Stimulated activated CD8-positive, alpha-beta memory T cell treated with anti-CD3 and anti-CD28 coated beads, Interleukin-7, amount 100 ng/mL, for 1 hour (primary cell): ENCODE measurements at places on chromosomes 2 and 18.

- no peak for DNase-seq
Measured at GRCh38 chr2:20507166-20507692, 60.4 kb downstream of the RHOB start.

- no peak for DNase-seq
Measured at GRCh38 chr2:210584834-210585233, 28.4 kb downstream of the CPS1 start.

GRCh38 chr2:196260546-196260945 lies 89.2 kb upstream of the STK17B start:
- no peak for DNase-seq

DNA sequence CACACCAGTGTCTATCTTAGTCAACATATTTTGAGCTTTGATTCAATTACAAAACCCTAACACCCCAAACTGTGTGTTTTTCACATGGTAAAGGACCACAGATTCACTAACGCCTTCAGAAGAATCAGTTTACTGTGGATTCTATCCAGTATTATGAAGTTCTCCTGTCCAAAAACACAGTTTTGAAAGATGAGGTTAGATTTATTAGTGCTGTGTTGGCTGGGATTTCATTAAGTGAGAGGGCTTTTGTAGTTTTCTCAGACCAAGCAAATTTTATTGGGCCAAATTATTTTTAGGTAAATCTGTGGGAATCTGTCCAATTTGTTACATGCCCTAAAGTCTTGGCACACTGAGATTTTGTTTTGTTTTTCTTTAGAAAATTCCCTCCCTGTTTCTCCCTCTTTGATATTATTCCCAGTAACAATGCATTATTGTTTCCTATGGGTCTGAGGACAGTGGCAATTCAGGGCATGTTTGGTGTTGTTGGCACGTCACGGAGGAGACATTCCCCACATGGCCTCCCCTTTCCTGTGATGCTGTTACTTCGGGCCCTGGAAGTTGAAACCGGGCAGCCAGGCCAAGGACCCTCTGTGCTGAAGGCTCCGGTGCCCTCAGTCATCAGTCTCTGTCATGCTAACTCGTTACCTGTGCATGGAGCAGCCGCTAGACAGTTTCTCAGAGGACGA lies 87.5 kb upstream of the ALKAL2 start:
- DNase-seq, result no peak

DNA sequence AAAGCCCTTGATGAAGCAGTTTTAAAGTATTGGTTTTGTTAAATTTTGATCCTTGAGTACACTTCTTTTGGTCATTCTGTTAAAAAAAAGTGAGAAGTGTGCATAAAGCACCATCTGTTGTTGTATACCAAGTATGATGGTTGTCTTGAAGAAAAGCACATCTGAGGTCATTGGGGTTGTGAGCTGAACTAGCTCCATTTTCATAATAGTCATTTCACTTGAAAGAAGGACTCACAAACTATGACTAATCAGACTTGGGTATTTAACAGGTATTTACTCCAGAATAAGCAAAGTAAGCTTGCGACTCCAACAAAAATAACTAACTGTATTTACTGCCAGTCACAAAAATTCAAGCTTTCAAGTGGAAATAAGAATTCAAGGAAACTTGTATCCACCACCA lies 35.1 kb downstream of the CHN1 start:
- no peak for DNase-seq
